ENCODE measurements at places on chromosomes 5 and 9.

GRCh38 chr9:137670391-137671195, 51.8 kb downstream of the EHMT1 start:
- DNase-seq: no peak

GRCh38 chr5:2748179-2748860, 3.2 kb downstream of the IRX2 start:
- no peak for DNase-seq

DNA sequence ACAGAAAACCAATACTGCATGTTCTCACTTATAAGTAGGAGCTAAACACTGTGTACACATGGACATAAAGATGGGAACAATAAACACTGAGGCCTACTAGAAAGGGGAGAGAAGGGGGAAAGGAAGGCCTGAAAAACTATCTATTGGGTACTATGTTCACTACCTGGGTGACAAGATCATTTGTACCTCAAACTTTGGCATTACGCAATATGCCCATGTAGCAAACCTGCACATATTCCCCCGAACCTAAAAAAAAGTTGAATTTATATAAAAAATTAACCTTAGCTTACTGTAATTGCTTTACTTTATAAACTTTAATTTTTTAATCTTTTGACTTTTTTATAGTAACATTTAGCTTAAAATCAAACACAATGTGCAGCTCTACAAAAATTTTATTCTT, 237.6 kb upstream of the ATP10B start:
- DNase-seq: no peak

DNA sequence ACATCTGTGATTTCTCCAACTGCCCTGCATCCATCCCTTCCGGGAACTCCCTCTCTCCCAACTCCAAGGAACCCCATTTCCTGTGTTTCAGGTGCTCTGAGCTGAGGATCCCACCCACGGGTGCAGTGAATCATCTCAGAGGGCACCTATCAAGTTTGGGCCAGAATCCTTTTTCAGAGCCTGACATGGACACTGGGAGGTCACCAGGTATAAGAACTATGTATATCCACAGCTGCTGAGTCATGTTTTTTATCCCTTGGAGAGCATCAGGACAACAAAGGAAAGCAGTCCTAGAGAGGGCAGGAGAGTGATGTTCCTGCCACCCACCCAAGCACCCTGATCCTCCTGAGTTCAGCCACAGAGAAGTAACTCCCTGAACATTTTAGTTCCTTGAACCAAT, 3.8 kb downstream of the MED27 start:
- no peak for DNase-seq

DNA sequence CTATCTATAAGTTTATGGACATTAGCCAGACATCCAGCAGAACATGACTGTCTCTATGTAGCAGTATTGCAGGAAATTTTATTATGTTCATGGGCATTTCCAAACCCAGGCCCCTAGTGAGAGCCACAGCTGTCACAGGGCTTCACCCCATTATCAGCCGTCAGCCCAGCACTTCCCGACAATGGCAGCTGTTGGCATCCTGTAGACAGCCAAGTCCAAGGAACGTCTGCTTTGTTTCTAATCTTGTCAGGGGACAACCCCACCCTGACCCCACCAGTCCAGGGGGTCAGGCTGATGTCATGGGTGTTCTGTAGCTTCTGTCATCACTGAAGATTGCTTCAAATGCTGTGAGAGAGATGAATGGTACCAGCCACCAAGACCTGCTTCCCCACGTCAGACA, 565.3 kb upstream of the BRINP1 start:
- DNase-seq: no peak

- DNase-seq: no peak
Observed at GRCh38 chr5:167460449-167461020, 830.9 kb upstream of the WWC1 start.

DNA sequence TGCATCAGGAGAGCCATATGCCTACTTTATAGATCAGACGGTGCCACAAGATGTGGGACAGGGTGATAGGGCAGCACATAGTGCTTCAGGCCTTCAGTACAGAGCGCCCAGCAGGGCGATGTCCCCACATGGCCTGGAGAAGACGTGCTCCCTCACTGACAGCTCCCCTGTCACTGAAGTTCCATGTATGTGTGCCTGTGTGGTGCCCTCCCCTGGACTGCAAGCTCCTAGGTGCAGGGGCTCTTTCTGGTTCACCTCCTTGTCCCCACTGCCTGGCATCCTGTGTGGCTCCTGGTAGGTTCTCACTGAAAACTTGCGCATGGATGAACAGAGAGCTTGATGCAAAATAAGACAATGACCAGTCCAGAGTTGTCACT, 233.1 kb downstream of the GADD45G start:
- DNase-seq: no peak

DNA sequence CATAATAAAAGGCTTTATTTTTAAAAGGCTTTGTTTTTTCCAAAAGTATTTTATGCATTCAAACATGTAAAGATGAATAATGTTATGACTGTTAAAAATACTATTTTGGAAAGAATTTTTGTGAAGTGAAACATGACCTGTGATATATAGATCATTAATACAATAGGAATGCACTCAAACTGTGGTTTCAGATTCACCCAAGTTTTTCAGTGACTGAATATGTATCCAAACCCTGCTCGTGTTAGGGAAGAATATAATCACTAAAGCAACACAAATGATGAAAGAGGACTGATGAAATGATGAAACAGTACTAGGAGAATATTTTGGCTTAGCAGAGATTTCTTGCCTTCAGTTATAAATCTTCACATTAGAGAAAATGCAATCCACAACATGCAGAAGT, 278.0 kb downstream of the ADAMTS6 start:
- no peak for DNase-seq

GRCh38 chr9:6126377-6126776, 89.2 kb upstream of the IL33 start:
- no peak for DNase-seq

DNA sequence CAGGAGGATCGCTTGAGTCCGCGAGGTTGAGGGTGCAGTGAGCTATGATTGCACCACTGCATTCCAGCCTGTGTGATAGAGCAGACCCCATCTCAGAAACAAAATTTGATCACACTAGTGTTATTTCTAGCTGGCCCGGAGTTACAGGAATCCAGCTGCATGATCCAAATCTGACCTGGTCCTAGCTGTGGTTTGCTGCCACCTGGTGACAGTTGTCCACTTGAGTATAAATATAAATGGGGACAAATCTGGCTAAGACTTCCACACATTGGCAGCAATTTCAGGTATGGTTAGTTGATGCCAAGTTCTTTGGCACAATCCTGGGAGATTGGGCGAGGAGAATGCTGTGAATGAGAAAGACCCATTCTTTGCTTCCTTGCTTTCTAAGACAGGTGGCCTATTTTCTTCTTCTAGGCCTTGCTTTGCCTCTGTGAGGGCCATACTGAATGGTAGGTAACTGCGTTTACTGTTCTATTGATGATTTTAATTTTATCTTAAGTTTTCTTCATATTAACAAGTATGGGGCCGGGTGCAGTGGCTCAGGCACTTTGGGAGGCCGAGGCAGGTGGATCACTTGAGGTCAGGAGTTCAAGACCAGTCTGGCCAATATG, 35.4 kb downstream of the UBE2R2 start:
- peak; percentile 71 for DNase-seq

DNA sequence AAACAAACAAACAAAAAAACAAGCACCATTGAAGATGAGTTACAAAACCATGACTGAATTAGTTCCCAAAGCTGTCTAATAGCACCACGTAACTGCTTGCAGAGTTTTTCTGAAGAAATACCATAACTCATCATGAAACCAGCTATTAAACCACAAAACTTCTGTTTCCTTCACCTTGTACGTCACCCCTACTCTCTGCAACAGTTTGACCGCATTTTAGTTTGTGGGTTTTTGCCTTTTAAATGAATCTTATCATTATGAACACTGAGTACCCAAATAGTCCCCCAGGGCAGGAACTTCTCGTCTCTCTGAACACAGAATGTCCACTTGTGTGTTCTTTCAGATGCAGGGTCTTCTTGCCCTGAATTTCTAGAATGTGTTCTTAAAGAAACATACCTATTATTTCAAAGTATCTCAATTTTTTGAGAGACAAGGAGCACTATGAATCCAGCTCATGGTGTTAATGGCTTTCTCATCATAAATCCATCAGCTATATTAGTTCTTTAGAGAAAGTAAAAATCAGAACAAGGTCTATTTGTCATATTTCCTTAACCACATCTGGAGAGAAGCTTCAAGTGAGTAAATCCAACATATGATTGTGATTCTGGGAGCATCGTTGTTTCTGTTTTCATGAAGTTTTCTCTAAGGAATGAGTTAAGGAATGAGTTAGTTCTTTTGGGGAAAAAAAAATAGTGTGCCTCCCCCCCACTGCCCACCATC, 210.6 kb downstream of the AUH start:
- DNase-seq: no peak

- DNase-seq: no peak
Observed at GRCh38 chr5:130939059-130939458, 226.0 kb downstream of the HINT1 start.

DNA sequence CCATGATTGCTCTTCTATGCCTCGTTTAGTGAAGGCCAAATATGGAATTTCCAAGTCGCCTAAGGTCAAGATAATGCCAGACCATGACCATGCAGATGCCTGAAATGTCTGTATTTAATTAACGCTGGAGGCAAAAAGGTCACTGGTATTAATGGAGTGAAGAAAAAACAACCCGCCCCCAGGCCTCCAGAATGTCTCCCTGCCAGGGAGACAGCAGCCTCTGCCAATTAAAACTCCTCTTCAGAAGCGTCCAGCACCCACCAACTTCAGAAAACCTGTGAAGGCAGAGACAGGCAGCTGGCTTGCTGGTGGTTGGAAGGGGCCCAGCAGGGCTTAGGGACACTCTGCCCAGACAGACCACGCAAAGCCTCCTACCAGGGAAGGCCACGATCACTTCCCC, 94.4 kb downstream of the VAV2 start:
- no peak for DNase-seq

GRCh38 chr9:90803860-90804593, 2.4 kb downstream of the SYK start:
- no peak for DNase-seq

GRCh38 chr5:112004867-112005622, 248.1 kb upstream of the NREP start:
- no peak for DNase-seq

DNA sequence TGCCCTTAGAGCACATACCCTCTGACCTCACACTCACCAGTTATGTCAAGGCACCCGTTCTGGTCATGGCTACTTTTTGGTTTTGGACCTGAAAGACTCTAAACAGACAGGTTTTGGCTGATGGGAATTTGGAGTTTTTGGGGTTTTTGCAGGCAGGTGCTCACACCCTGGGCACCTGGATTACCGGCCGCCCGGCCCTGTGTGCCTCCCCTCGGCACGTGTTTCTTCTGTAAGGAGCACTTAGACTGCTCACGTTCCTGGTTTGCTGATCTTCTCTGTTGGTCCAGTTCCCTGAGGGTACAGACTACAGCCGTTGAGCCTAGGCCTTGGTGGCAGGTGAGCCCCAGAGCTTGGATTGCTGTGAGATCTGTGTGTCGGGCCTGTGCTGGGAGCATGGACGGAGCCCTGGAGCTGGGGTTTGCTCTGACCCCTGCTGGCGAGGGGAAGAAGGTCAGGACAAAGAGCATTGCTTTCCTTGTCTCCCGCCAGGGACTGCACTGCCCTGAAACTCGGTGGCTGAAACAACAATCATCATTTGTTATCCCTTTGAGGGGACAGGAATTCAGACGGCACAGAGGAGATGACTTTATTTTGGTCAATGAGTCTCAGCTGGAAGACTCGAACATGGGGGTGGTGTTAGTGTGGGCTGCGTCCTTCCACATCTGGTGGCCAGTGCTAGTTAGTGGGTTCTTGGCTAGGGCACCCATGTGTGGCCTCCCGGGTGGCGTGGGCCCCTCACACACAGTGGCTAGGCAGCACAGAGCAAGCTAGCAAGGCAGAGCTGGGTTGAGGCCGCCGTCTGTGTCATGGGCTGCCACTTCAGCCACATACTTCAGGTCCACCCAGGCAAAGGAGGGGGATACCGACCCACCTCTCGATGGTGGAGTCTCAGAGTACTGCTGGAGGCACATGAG, 76.4 kb downstream of the EHMT1 start:
- peak; percentile 76 for DNase-seq

- no peak for DNase-seq
Observed at GRCh38 chr5:149177911-149178565, 36.7 kb downstream of the ABLIM3 start.

- DNase-seq: no peak
Observed at GRCh38 chr9:79684059-79684458, 112.3 kb downstream of the TLE4 start.

DNA sequence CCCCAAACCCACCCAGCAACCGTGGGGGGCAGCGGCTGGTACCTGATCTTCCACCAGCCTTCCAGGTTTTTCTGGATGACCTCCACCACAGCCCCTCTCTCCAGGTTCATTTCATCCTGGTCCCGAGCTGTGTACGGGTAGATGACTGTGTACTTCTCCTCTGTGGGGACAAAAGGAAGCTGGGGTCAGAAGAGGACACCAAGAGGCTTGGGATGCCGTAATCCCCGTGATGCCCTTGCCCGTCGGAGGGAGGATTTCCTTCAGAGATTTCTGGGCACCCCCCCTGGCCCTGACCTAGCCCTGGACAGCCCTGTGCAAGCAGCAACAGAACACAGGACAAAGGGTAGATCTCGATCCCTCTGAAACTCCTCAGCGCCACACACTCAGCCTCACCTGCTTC, 70.3 kb upstream of the UBTD2 start:
- no peak for DNase-seq

GRCh38 chr9:77710316-77710715, 62.2 kb upstream of the GNA14 start:
- DNase-seq: no peak

DNA sequence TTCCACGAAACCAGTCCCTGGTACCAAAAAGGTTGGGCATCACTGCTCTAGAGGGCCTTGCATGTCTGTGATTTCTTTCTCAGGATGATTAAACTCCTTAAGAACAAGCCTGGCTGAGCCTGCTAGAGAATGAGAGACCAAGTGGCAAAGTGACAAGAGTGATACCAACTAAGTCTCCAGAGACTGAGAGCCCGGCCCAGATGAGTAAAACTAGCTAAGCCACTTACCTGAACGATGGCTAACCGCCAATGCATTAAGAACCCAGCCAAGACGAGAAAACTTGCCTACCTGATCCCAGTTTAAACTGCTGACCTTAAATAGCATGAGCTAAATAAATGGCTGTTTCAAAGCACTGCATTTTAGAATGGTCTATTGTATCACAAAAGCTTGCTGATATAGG, 5.6 kb upstream of the CCDC152 start:
- no peak for DNase-seq

Data from putamen (tissue), 1 donor.